Epithelial cell of prostate (primary cell): ENCODE measurements at places on chromosomes 1 and 21.

- no peak for DNase-seq
Observed at GRCh38 chr1:12098786-12099185, 35.7 kb downstream of the TNFRSF8 start.

GRCh38 chr1:1115136-1115785 lies 628 bp downstream of the C1orf159 start:
- DNase-seq = no peak

DNA sequence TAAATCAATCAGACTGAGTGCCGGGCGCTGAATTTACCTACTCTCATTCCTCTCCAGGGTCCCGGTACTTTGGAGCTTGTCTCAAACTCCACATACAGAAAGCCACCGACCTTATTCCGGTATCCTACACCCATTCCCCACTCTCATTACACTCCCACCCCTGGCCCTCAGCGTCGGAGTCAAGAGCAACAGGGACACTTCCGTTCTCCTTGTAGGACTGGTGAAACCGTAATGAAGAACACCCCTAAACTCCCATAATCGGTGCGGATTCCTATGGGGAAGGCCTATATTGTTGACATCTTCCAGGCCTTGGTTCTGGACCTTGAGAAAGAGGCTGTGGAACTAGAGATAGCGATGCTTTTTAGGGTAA lies 798 bp downstream of the ZBED6 start:
- DNase-seq = no peak

GRCh38 chr1:100452641-100453040 lies 85.3 kb upstream of the GPR88 start:
- DNase-seq = no peak

DNA sequence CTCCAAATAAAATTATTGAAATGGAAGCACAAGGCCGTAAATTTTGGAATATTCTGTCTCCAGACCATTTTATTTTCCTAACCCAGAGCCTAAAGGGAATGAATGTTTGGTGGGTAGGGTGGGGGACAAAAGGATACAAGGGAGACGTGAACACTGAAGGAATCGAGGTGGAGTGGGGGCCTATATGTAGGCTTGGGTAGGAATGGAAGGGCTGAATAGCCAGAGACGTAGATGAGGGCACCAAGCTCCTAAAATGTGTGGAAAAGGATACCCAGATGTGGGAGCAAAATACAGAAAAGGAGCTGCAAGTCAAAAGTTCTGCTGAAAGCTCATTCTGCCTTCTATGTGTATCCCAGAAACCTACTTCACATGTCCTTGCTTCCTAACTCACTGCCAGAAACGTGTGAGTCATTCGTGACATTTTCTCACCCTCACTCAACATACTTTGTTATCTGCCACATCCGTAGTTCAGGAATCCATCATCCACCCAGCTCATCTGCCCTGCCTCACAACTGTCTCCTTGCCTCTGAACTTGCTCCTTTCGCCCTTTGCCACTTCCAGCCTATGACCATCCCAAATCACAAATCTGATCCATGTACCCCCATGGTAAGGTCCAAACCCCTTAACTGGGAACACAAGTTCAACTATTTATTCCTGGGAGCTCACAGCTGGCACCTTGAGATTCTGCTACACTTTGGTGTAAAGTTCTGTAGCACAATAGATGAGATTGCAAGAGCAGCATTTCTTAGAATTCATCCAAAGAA lies 84.1 kb upstream of the PRDX6 start:
- DNase-seq = peak; percentile 26

DNA sequence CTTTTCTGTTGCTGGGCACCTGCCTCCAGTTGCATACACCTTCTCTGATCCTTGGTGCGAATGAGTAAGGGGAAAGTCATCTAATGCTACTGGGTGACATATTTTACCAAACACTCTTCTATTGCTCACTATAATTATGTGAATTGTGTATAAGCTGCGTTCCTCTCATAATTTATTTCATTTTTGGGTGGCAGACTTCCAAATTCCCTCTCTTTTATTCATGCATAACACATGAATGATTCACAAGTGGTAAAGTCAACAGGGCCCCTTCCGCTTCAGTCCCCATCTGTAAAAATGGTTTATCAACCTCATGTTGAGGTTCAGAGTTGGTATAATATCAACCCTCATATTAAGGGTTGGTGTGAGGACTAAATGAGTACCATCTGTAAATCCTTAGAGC lies 3.2 kb upstream of the QSOX1 start:
- DNase-seq = peak; percentile 34

DNA sequence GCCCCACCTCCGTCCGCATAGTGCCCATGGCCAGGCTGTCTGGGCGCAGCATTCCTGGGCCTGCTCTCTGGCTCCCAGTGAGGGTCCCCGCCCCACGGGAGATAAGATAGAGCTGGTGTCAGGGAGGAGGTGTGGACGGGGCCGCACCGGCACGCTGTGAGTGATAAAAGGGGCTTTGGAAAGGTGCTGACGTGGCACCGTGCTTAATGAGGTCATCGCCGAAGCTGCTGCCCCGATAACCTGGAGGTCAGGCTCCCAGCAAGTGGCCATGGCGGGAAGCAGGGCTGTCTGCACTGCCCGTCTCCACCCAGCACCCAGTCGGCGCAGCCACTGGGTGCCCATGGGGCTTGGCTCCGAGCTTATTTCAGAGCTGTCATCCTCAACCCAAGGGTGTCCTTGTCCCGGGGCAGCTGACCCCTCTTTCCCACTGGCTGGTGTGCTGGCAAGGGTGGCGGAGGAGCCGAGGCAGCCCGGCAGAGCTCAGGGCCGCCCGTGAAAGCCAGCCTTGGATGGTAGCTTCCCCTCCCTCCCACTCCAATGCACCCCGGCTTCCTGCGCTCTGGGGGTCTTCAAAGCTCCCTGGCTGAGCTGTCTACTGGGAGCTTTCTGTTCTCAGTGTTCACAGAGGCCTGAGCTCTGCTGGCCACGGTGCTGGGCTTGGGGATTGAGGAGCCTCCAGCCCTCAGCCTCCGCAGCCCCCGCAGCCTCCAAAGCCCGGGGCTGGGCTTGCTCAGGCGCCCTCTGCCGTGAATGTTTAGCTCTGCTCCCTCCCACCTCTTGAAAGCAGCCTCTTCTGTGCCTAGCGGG lies 105.1 kb upstream of the ARHGEF16 start:
- DNase-seq = no peak

DNA sequence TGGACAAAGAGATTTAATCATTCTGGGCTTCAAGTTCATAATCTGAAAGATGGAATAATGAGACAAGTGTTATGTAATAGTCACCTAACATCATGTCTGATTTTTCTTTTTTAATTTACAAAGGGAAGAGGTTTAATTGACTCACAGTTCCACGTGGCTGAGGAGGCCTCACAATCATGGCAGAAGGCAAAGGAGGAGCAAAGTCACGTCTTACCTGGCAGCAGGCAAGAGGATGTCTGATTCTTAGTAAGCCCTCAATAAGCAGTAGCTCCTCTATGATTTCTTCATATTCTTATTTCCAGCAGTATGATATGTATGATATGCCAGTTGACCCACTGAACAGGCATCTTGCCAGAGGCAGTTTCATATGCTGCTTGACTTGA lies 152.7 kb downstream of the S1PR1 start:
- DNase-seq = no peak

GRCh38 chr1:58657082-58657481 lies 42.8 kb downstream of the MYSM1 start:
- DNase-seq = no peak

DNA sequence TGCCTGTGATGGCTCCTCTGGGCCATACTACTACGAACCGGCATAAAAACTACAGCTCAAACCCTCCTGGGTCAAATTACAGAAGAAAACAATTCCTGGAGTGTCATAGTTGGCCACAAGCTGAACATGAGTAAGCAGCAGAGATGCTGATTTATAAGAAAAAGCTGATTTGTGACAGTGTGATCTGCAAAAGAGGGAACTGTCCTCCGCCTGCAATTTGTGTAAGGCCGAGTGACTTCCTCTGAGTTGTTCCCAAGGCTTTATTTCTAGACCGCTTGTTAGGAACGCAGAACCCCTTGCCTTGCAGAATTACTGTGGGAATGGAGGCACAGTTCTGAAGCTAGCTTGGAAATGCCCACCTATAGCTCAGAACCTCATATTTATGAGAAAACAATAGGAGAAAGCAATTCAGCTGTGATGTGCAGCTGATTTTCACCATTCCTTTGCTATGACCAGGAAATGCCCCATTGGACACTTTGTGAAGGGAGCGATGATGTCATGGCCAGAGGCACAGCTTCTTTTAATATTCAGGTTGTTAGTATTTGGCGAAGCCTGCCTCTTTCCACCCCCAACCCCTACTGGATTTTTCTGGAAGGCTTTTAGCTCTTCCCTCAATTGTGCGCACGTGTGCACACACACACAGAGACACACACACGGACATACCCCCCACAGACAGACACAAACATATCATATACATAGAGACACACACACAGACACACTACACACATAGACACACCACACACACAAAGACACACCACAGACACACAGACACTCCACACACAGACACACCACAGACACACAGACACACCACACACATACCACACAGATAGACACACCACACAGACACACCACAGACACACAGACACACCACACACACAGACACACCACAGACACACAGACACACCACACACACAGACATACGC lies 47.6 kb downstream of the IER5 start:
- DNase-seq = no peak

DNA sequence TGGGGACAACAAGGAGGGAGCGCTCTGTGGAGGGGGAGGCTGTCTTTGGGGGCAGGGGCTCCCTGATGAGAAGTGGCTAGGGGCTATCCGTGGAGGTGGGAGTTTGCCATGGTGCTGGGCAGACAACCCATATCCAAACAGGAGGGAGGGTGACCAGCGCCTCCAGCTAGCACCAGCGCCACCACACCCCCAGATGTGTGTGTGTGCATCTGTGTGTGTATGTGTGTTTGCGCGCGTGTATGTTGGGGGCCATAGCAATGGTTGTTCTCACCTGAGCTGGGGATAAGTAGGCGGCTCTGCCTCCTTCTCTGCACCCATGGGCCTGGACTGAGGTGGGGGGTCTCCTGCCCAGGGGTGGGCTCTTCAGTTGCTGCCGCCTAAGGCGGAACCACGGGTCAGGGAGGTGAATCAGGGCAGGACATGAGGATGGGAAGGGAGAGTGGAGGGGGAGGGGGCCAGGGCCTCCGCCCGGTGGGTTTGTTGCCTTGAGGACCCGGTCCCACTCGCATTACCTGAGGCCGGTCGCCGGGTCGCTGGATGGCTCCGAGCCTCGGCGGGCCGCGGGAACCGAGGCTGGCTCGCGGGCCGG lies 345 bp downstream of the HPCAL4 start:
- no peak for DNase-seq

DNA sequence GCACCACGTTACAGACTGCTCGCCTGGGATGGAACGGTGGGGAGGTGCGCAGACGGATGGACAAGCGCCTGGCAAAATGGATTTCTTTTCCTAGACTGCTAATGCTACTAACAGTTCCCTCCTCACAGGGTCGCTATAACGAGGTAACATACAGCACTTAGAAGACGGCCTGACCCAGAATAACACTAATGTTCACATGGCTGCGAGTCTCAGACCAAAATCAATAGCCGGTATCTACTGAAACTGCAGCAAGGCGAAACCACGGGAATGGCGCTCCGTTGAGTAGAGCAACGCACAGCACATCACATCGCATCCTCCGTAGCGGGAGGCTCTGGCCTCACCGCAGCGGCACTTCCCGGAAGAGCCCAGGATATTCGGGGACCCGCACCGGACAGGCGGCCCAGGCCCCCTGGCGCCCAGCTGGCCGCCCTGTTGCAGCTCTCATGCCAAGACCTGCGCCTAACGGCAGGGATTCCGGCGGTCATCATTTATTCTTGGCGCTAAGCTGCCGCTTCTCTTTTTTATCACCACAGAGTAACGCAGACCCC lies 46.6 kb downstream of the VPS26C start:
- DNase-seq = no peak

GRCh38 chr1:154567386-154568156 lies at the start of gene CHRNB2:
Gene CHRNB2 (plus strand): TSS chr1:154567778. CDS start chr1:154568045, 267 bp downstream.
- no peak for DNase-seq

- peak; percentile 79 for DNase-seq
Observed at GRCh38 chr21:34812504-34813265, 143.9 kb downstream of the CLIC6 start.

DNA sequence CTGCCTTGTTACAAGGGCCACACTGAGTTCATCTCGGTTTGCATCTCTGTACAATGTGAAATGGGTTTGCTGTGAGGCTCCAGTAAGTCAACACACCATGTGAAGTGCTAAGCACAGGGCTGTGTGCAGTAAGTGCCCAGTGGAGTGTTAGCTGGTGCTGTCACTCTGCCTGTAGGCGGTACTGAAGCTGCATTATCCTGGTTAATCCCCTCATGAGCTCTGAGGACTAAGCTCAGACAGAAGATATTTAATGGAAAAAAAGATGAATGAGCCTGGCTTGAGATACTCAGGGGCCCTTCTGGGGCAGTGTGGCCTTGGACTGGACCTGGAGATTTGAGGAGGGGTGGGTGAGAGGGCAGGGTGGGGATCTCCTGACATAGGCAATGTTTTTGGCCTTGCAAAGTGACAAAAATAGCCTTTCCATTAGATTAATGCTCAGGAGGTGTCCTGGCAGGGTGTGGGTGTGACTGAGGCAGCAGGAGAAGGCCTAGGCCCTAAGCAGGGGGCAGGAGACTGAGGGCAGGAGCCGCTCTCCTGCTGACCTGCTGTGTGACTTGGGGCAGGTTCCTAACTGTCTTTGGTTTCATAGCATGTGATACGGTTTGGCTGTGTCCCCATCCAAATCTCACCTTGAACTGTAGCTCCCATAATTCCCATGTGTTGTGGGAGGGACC lies 570.5 kb downstream of the PTPRU start:
- no peak for DNase-seq

DNA sequence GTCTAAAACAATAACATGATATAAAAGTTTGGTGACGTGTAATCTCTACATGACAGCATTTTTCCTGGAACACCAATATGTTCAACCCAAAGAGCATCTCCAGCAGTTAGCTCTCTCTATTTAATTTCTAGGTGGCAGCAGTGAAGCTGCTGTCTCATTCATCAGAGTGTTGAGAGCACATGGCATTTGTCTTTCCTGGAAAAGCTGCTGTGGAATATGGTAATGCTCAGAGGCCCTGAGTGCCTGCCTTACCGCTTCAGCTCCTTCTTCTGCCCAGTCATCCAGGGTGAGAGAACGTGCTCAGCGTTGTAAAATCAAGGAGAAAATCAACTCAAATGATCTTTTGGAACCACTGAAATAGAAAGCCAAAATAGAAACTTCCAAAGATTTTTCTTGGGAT lies 640.7 kb downstream of the ADGRL2 start:
- DNase-seq = no peak

DNA sequence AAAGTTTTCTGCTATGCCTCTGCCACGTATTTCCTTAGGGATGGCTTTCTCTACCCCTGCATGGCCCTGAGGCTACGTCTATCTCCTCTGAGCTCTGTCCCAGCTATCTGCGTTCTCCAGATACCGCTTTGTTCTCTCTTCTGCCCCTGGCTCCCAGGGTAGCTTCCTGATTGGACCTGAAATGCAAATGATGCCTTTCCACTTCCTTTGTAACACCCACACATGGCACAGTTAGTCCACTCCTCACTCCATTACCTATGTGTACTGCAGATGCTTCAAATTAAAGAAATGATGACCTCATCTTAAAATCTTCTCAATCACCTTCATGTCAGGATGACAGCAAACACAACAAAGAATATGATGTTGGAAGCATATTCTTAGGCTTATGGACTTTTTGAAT lies 138.6 kb upstream of the POGK start:
- DNase-seq = no peak

GRCh38 chr1:162554258-162554657 lies 7.3 kb upstream of the UAP1 start:
- no peak for DNase-seq
